ENCODE measurements at places on chromosomes 4 and X. TPM values are rescaled to one million over a fixed set of nuclear protein-coding genes. Genes with fewer than 3 reads are reported as not detected.

- ATAC-seq: no peak
Observed at GRCh38 chr4:82543131-82543530, 18.7 kb downstream of the TMEM150C start.

MMAA gene
- 3.2 TPM for total RNA-seq

GRCh38 chr4:15396157-15396800, 31.6 kb upstream of the C1QTNF7 start:
- ATAC-seq: no peak

GRCh38 chrX:45830343-45830742, 629.7 kb upstream of the DIPK2B start:
- ATAC-seq: no peak

DNA sequence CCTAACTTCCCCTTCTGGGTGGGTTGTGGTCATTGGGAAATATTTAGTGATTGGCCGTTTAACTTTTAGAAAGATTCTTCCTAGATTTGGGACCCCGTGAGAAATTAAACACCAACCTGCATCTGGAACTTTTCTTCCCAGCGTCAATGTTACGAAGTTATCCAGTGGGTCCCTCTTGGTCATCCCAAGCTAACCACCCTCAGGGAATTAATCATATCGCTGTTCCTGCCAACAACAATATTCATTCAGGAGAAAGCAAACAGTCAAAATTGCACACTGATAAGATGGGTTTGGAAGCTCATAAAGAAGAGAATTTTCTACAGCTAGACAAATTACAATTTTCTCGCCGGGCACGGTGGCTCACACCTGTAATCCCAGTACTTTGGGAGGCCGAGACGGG, 121.2 kb upstream of the STX18 start:
- ATAC-seq: no peak

GRCh38 chr4:139734875-139735380, 69.3 kb downstream of the MGST2 start:
- ATAC-seq: peak; percentile 89

DNA sequence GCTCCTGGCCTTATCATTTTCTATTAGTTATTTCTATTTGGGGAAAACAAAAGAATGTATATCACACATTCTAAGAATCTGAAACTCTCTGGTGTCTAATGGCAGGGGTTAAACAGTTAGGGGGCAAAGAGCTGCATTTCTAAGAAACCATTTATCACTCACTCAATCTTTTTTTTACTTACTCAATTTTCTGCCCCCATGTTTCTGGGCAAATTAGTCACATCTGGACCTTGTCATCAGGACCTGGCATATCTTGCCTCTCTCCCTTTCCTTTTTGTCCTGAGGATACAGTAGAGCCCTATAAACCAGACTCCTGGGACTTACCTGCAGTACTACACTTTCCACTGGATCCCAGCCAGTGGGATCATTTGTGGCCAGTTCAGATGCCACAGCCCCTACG, 89.1 kb downstream of the ANXA3 start:
- no peak for ATAC-seq

PPARGC1A gene
- total RNA-seq: 43.7 TPM

DNA sequence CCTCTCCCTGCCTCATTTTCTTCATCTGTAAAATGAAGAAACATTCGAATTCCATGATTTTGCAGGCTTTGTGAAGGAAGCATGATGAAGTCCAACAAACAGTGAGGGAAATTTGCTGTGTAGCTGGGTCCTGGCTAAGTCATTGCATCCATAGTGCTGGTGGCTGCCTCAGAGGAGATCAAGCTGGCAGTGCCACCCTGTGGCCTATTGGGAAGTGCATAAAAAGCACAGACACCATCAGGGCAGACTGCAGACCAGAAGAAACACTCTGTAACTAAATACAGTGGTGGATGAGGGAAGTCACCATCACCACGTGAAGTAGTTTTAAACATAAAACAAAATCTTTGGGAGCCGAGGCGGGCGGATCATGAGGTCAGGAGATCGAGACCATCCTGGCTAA, 40.7 kb upstream of the DDX3X start:
- no peak for ATAC-seq

- peak; percentile 55 for ATAC-seq
Observed at GRCh38 chrX:151871244-151871643, 41.4 kb upstream of the MAGEA4 start.

DNA sequence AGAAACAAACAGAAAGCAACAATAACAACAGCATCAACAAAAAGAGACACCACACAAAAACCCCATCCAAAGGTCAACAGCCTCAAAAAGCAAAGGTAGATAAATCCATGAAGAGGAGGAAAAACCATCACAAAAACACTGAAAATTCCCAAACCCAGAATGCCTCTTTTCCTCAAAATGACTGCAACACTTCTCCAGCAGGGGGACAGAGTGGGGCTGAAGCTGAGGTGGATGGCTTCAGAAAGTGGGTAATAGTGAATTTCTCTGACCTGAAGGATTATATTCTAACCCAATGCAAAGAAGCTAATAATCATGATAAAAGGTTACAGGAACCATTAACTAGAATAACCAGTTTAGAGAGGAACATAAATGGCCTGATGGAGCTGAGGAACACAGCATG, 888.2 kb downstream of the RAB28 start:
- no peak for ATAC-seq

- peak; percentile 81 for ATAC-seq
Observed at GRCh38 chr4:15882675-15883086, 55.9 kb downstream of the FGFBP1 start.

All from gastroesophageal sphincter (tissue), 4 donors.